ENCODE measurements at places on chromosomes 2 and 18.

DNA sequence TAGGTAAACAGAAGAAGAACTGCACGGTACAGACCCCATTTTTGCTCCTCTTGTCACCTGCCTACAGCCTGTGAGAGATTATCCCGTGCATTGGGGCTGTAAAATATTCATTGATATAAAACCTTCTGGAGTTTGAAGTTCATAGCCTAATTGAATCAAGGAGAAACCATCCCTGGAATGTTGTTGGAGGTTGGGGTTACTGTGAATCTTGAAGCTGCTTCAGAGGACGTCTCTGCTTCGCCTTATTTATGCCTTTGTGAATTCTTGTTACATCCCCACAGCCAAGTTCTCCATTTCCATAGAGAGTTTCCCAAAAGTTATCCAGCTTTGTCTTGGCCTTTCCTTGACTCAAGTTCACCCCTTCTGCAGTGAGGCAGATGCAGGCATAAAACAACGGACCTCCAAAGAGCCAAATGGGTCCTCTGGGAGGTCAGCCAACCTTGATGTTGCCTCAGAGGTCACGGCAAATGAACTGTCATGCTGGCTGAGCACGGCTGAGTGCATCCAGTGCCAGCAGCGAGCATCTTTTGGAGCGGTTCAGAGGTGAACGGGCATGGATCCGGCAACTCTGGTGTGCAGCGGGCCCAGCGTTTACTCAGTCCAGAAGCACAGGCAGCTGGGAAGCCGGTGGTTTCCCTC is 317.6 kb downstream of the PRKCE start:
- no peak for DNase-seq

- no peak for DNase-seq
Measured at GRCh38 chr2:54213082-54213481, 42.9 kb downstream of the TSPYL6 start.

- DNase-seq = no peak
Measured at GRCh38 chr2:129248198-129248597, 731.3 kb upstream of the RAB6C start.

GRCh38 chr2:34104601-34105000 is 505.5 kb upstream of the FAM98A start:
- DNase-seq = no peak

GRCh38 chr18:36819621-36820020 is 9.2 kb downstream of the TPGS2 start:
- no peak for DNase-seq

GRCh38 chr2:54691445-54692135 is 31.9 kb upstream of the EML6 start:
- no peak for DNase-seq

- DNase-seq = no peak
Measured at GRCh38 chr2:106890606-106891005, 4.6 kb upstream of the ST6GAL2 start.
